Fibroblast of skin of scalp (primary cell): ENCODE measurements at places on chromosomes 4 and X.

DNA sequence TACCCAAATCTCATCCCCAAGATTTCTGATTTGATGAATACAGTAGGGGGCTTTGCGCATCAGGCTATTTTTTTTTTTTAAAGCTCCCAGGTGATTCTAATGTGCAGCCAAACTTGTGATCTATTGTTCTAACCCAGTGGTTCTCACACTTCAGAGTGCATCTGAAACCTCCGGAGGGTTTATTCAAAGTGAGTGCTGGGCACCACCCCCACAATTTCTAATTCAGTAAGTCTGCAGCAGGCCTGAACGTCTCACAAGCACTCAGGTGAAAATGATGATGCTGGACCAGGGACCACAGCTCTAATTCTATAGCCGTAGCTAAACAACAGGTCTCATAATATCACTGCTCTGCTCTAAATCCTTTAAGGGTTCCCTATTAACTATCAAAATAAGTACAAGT, 211.4 kb downstream of the FMR1NB start:
- DNase-seq, result no peak

DNA sequence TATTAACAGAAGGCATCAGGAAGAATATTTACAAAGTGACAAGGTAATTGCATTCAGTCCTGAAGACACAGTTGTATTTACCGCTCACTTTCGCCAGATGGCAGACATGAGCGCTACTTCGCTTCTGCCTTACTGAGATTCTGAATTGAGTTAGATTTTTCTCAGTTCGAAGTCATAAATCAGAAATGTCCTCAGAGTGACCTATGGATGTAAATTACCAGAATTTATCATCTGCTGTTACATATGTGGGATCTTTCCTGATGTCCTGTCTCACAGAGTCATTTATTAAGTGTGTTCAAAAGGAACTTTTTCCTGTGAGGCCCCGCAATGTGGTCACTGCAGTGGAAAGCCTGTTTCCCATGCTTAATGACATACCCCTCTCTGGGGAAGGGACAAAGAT, 97.3 kb upstream of the DCLK2 start:
- peak; percentile 64 for DNase-seq

- no peak for DNase-seq
Measured at GRCh38 chr4:154687840-154688239, 56.0 kb upstream of the LRAT start.

GRCh38 chrX:68832101-68832416, 3.2 kb downstream of the EFNB1 start:
- DNase-seq, result peak; percentile 71

- DNase-seq, result peak; percentile 4
Measured at GRCh38 chr4:81606801-81607501, 135.2 kb upstream of the RASGEF1B start.
